Inflammatory macrophage (primary cell): ENCODE measurements at places on chromosomes 12 and 14.

GRCh38 chr12:47744005-47744651 is 14.6 kb downstream of the RAPGEF3 start:
- no peak for DNase-seq

GRCh38 chr12:15801770-15802744 is 12.9 kb upstream of the EPS8 start:
- no peak for DNase-seq

DNA sequence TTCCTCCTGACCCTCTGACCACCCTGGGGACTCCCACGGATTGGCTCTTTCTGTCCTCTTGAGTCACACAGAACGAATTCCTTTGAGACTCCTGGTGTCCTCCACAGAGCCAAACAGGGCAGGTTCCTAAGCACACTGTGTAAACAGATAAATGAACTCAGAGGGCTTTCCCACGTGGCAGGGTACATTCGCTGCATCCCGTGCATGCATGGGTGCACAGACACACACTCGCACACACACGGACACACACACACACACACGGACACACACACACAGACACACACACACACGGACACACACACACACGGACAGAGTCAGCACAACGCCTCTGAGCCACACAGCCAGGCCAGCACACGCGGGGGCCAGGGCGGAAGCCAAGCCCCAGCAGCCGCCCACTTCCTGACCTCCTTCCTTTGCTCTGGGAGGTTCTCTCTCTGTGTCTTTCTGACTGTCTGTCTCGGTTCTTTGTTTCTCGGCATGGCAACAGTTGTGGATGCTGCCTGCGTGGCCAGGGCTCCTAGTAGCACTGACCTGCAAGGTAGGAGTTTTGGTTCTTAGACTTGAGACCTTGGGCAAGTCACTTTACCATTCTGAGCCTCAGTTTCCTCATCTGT is 706 bp downstream of the CRACR2A start:
- DNase-seq, result peak; percentile 79

DNA sequence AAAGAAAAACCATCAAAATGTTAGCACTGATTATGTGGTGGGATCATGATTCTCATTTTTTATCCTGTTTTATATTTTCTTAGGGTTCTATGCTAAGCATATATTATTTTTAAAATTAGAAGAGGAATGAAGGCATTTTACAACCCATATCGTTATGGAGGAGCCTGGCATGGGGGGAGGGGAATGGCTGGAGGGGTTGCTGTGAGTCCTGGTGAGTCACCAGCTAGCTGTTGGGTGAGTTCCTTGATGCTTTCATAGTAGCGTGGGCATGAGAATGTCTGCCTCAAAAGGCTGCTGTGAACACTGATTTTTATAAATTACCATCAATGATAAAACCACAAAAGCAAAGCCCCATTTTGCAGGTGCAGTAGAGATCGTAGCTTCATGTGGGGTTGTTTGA is 46.9 kb downstream of the C14orf132 start:
- no peak for DNase-seq

GRCh38 chr12:24444634-24445033 is 495.2 kb upstream of the SOX5 start:
- DNase-seq, result no peak

DNA sequence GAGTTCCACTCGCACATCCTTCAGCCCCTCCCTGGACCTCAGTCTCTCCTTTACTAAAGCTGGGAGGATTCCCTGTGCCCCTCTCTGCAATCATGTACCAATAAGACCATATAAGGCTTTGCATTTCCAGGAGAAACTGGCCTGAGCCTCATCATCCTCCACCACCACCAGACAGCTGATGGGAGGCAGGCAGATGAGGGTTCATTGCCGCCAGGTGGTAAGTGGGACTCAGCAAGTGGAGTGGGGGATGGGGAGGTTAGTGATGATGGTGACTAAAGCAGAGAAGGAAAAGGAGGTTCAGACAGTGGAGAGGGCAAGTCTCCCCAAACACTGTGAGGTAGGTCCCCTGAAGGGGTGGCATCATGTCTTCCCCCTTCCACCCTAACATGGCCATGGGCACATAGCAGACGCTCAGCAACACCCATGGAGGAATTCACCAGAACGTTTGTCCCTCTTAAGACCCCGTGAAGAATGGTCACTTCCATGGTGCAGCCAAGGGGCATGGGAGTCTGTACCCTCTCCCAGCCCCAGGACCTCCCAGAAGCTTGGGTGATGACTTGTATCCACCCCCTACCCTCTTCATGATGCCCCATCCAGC is 4.5 kb upstream of the TNFRSF1A start:
- DNase-seq, result no peak

GRCh38 chr12:120584343-120585149 is 3.3 kb upstream of the POP5 start:
- peak; percentile 50 for DNase-seq
